Stimulated activated CD8-positive, alpha-beta memory T cell treated with anti-CD3 and anti-CD28 coated beads, Interleukin-4, amount 100 ng/mL, for 1 hour (primary cell): ENCODE measurements at places on chromosomes 12 and 14.

- no peak for DNase-seq
These were observed 7.0 kb downstream of the NUBPL start for GRCh38 chr14:31568161-31568560.

- no peak for DNase-seq
These were observed 56.1 kb upstream of the DYRK2 start for GRCh38 chr12:67592228-67593011.

GRCh38 chr12:53743266-53744129, 8.3 kb downstream of the CISTR start:
- DNase-seq = peak; percentile 40

DNA sequence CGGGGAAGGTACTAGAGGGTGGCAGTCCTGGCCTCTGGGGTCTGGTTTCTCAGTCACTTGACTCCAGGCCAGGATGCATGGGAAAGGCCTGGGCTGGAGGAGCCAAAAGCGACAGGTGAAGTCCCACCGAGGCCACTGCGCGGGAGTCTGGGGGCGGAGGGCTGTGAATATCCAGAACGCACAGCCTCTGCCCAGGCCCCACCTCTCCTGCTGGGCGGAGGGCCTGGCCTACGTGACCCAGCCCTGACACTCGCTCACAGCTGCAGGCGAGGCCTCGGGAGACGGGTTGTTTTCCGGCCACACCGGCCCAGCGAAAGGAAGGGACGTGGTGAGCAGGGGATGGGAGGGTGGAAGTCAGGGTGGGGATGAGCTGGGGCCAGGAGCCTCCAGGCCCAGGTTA, 91.2 kb downstream of the RFLNA start:
- no peak for DNase-seq

GRCh38 chr12:64733857-64734256, 25.3 kb downstream of the GNS start:
- no peak for DNase-seq

GRCh38 chr14:75433631-75434071, 5.8 kb downstream of the JDP2 start:
- no peak for DNase-seq

DNA sequence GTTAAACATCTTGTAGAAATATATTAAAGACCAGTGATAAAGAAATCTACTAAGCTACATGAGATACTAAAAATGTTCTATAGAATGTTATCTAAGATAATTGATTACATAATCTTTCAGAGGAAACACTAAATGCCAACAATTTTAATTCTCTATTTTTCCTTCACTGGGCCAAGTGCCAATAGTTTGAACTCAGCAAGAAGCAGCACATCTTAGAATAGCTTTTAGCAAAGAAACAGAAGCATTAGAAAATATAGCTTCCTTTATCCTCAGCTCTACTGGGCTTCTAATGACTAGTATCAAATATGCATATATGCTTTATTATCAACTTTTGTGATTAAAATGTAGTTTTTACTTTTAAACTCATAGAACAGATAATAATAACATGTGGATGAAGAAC, 461.4 kb upstream of the USP15 start:
- no peak for DNase-seq

DNA sequence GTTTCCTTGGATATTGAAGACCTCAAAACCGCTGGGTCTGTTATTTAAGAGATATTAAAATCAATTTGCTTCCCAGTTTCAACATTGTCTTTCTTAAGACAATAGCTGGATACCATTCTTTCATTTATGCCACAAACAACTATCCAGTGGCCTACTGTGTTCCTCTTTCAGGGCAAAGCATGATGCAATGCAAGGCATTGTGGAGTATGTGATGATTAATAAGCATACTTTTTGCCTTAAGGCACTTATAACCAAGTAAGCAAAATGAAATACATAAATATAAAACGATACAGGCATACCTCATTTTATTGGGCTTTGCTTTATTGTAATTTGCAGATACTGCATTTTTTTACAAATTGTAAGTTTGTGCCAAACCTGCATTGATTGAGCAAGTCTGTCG, 45.5 kb downstream of the SCN8A start:
- no peak for DNase-seq

DNA sequence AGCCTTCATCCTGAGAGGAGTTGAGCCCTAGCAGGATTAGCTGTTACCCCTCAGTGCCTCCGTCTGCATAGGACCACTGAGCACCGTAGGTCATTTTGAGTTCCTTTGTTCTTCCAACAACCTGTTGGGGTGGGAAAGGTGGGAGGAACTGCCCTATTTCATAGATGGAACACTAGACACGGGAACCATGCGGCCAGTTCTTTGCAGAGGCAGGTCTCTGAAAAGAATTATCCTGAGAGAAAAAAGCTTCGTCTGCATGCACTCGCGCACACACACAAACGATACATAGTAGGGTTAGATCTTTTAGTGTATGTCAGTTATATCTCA, 28.5 kb downstream of the TRAFD1 start:
- no peak for DNase-seq

DNA sequence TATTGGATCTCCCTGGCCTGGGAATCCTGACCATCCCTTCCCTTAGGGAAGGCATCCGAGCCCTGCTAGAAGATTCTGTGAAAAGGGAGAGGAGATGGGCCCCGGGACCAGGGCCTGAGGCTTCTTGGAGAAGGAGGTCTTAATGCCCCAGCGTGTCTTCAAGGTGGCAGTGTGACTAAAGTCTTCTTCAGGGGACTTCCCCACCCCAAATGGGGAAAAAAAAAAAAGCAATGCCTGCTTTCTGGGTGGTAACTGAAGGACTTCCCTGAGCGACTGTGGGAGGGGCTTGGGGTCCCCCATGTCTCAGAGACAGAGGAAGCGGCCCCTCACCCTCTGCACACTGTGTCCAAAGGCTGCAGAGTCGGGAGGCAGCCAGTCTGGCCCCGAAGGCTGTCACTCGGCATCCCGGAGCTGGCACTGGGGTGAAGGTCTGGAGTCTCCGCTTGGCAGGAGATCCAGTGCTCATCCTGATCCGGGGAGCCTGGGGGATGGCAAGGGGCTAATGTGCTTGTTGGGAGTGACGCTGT, 7.8 kb upstream of the PGF start:
- no peak for DNase-seq

GRCh38 chr12:113650476-113650875, 178.8 kb upstream of the LHX5 start:
- no peak for DNase-seq

GRCh38 chr12:117236456-117237001, 46.3 kb upstream of the FBXO21 start:
- peak; percentile 63 for DNase-seq

GRCh38 chr14:33932576-33933345, 18.1 kb downstream of the EGLN3 start:
- no peak for DNase-seq

GRCh38 chr12:123029550-123029949, 49.1 kb downstream of the ARL6IP4 start:
- DNase-seq = no peak

DNA sequence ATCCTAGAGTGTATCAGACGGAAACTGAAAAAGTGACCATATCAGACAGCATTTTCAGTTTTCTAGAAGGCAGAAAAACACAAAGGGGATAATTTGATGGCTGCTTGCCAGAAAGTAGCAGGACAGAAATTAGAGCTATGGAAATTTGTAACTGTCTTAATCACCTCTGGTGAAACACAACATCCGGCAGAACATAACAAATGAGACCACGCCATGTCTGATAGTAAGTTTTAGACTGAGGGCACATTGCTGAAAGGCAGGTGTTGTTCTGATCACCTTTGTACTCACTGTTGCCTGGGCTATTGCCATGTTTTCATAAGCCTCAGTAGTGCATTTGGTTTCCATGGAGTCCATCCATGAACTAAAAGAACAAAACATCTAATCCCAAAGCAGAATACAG, 290.3 kb downstream of the PAWR start:
- no peak for DNase-seq

- DNase-seq = no peak
These were observed 19.8 kb downstream of the KRT7 start for GRCh38 chr12:52252728-52253343.

GRCh38 chr12:2185751-2186341, 133.1 kb downstream of the CACNA1C start:
- no peak for DNase-seq

- DNase-seq = no peak
These were observed 224.9 kb downstream of the NTF3 start for GRCh38 chr12:5656836-5657235.

DNA sequence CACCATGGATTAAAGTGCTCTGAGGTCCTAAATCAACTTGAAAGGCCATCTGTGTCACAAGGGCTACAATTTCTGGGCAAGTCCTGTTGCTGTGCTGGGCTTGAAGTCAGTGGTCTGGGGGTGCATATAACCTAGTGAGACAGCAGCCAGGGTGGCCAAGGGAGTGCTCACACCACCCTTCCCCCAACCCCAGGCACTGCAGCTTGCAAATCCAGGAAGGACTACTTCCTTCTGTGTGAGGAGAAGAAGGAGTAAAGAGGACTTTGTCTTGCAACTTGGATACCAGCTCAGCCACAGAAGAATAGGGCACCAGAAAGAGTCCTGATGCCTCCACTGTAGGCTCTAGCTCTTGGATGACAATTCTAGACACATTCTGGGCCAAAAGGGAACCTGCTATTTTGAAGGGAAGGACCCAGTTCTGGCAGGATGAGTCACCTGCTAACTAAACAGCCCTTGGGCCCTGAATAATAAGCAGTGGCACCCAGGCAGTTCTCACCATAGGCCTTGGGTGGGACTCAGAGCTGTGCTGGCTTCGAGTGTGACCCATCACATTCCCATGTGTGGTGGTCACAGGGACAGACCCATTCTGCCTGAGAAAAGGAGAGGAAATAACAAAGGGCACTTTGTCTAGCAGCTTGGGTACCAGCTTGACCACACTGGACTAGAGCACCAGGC, 32.6 kb upstream of the DHRS7 start:
- DNase-seq = no peak

GRCh38 chr14:69873877-69874780, 5.1 kb upstream of the SMOC1 start:
- DNase-seq = no peak
